ENCODE measurements at places on chromosomes 3 and 15.

- no peak for DNase-seq
Measured at GRCh38 chr3:150270883-150271590, 137.1 kb upstream of the TSC22D2 start.

- no peak for DNase-seq
Measured at GRCh38 chr3:178560759-178561158, 24.5 kb downstream of the KCNMB2 start.

DNA sequence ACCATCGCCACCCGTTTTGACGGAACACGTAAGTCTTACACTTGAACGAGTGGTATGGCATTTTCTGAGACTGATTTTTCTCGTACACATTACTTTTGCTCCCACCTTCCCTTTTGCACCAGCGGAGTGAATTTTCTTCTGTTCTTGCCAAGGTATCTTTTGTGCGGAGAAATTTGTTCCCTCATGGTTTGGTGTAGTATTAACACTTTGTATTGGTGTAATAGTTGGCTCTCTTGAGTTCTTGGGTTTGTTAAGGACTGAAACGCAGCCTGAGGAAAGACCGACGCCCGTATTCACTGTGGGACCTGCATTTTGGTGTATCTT, 420 bp downstream of the KCNH8 start:
- no peak for DNase-seq

DNA sequence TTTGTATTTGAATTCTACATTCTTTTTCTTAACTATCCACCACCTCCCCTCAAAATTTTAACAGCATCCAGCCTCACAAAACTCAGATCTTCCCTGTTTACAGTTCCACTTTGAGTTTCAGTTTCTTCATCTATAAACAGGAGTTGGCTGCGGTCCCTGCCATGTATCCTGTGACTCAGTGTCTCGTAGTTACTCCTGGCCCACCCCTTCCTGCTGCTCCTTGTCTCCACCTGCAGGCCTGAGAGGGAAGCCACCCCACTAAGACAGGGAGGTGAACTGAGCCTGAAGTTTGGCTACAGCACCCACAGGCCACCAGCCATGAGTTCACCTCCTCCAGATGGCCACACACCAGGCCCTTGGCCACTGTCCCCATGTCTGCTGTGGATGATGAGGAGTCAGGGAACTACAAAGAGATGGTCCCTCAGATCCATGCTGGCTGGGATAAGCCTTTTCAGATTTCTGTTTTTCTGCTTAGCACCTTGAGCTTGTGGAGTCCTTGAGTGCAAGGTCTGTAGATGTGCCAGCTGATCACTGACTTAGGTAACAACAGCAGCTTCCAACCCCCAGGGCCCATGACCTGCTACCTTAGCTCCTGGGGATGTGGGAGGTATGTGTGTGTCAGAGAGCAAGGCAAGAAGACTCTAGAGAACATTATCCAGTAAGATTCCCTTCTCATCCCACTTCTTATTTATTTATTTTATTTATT, 37.5 kb downstream of the CD86 start:
- no peak for DNase-seq

DNA sequence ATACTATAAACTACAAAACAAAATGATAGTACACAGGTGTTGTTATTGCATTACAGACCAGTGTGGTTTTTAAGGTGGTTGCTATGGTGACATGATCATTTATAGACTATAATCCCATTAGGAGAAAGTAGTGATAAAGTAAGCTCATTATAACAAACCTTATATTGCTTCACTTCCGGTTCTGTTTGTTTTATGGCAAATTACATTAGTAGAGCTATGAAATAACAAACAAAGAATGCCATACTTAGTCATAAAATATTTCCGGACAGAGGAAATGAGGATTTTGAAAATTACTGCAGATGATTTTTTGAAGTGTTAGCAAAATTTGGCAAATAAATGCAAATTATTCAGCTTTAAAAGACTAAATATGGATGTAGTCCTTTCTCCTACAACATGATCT, 640.4 kb upstream of the ARPP21 start:
- no peak for DNase-seq

DNA sequence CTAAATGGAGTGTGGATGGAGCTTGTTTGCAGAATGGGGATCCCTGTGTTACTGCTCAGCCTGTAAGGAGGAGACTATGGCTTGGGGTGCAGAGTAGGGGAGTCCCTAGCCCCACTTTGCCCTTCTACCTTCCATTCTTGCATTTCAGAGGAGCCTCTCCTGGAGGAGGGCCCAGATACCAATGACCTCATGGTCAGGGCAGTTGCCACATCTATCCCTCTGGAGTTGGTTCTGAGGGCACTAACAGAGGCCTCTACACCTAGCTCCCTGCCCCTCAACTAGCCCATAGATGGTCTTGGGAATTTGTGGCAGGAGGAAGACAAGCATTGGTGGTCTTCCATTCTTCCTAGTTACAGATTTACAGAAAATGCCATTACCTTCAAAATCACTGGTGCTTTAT, 6.1 kb downstream of the SKOR1 start:
- no peak for DNase-seq

- DNase-seq: no peak
Measured at GRCh38 chr15:44397869-44398268, 29.6 kb upstream of the CTDSPL2 start.

- DNase-seq: no peak
Measured at GRCh38 chr3:157566596-157566995, 63.4 kb upstream of the VEPH1 start.

DNA sequence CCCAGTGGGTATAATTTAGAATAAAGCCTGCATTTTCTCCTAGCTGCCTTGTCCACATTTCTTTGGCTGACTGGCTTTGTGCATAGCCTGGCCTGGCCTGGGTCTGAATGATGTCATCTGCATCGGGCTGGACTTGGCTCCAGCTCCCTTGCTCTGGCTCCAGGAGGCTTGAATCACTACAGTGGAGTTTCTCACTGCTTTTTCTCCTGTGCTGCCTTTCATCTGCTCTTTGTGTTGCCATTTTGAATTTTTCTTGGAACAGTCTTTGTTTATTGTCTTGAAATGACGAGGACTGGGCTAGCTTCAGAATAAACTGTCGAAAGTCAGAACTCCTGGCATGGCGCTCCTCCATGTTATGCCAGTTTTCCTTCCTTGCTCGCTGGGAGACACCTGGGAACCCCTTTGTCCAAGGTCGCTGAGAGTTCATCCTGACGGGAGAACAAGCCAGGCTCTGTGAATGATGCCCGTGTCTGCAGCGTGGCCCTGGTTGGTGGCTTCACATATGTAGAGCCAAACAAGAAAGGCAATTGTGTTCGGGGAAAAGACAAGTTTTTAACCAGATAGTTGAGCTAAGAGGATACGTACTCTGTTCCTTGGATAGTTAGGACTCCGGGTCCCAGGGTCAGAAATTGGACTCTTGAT, 258.9 kb downstream of the PDZRN3 start:
- no peak for DNase-seq

GRCh38 chr3:151960961-151961580, 87.6 kb downstream of the SUCNR1 start:
- DNase-seq: no peak

GRCh38 chr15:39501366-39502081, 79.4 kb upstream of the THBS1 start:
- DNase-seq: no peak

DNA sequence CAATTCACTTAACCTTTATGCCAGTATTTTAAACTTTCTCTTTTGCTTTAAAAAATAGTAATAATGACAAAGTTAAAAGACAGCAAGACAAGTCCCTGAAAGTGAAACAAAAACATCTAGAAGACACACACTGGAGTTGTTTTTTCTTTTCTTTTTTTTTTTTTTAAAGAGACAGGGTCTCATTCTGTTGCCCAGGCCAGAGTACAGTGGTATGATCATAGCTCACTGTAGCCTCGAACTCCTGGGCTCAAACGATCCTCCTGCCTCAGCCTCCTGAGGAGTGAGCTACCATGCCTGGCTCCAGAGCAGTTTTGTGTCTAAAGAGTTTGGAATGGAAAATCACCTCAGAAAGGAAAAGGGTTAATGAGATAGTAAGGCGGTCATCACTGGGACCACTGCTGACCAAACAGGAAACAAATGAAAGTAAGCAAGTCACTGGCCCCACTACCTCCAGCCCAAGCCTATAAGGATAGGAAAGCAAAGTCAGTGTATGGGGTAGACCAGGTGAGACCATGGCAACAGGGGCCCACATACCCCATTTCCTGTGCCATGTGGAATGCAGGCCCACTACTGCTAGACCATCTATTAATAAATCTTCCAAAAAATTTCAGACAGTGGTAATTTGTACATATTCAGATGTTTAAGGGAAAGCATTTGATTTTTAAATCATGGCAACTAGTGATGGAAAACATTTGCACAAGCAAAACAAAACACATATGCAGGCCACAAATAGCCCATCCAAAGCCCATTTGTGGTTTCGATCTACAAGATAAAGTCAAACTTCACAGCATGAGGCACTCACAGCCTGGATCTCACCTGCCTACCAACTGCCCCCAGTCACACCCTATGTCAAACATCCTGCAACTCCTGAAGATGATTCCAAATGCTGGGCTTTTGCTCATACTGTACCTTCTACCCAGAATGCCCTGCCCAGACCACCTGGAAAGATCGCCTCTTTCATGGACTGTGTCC, 62.6 kb downstream of the OSBPL10 start:
- DNase-seq: no peak

DNA sequence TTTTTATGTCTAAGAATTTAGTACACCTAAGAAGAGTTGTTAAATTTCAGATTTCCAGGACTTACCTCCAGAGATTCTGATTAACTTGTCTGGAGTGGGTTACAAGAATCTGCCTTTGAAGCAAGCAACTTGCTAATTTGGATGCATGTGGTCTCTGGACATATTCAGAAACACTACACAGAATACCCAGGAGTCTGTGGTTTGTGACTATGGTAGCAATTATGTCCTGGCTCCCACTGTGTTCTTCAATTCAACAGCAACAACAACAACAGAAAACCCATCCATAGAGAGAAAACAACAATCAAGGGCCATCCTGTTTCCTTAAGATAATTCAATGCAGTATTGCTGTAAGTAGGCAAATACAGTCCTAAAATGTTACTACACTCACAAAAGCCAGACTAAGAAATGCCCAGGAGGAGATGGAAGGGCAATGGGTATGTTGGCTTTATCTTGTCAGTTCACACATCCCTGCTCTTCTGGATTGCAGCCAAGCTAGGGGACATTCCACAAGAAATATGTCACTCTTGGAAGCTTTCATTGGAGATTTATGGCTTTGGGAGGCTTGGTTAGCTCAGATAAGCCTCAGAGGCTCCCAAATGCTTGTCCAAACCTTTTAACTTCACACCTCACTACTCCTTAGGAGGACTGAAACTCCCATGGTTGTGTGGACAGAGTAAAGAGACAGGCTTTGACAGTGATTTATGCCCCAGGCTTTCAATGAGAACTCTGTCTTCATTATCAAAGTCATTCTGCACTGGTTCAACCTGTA, 99.4 kb upstream of the MRPL3 start:
- no peak for DNase-seq

- DNase-seq: peak; percentile 7
Measured at GRCh38 chr3:32276279-32276841, 37.9 kb downstream of the CMTM8 start.

GRCh38 chr15:101167753-101168462, 83.9 kb downstream of the CHSY1 start:
- DNase-seq: no peak

DNA sequence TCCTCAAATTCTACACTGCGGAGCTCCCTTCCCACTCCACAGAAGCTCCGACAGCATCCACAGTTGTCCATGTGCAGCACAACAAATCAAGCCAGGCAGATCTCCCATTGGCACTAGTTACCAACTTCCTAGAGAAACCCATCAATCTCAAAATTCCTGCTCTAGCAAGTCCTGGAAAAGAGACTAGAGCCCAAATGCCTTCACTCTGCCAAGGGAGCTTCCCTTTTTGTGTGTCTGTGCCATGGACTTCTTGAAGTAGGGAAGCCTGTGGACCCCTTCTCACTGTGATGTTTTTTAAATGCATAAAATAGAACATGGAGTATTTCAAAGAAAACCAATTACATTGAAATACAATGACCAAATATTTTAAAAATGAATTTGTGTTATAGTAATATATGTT, 59.1 kb downstream of the TGFBR2 start:
- DNase-seq: no peak

DNA sequence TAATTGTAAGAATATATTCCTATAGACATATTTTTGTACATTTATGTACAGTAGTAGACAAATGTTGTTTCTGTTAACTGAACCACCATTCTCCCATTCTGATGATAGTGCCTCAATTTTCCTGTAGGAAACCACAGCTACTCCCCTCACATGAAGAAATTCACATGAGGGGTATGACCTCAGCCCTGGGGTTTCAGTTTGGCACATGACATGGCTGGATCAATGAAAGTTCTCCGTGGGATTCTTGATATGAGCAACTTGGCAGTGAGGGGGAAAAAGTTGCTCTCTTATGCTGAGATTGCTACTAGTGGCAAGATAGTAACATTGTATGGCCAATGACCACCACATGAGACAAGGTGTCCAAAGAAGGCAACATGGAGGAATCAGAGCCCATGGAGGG, 1090.3 kb upstream of the CFAP20DC start:
- DNase-seq: no peak

DNA sequence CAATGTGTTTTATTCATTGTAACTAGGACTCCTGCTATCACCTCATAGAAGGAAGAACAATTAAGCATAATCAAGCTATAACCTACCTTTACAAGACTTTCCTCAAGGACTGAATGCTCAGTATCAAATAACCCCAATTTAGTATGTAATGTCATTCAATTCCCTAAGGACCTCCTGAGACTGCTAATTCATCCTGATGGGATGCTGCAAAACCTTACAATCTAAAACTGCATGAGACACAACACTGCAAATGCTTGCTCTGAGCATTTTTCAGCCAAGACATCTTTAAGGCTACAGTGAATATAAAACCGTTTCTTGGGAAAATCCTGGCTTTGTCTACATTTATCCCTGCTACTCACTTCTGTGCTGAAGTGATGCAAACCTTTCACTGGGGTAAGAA, 69.9 kb downstream of the RYK start:
- no peak for DNase-seq

DNA sequence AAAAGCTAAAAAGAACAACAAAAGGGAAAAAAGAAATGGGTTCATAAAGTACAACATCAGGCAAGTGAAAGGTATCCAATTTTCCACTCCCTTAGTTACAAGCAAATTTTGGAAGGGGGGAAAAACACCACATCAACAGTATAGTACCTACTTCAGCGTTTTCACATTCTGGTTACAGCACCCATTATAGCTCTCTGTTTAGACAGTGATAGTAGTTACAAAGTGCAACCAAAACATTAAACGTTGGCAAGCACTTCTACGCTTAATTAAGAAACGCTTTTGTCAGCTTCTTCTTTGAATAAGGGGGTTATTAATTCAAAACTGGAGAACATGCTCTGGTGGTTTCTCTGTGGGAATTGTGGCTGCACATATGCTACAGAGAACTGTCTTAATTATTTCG, 180.2 kb downstream of the VPS13C start:
- DNase-seq: no peak

- no peak for DNase-seq
Measured at GRCh38 chr3:11331101-11331500, 58.9 kb downstream of the ATG7 start.

DNA sequence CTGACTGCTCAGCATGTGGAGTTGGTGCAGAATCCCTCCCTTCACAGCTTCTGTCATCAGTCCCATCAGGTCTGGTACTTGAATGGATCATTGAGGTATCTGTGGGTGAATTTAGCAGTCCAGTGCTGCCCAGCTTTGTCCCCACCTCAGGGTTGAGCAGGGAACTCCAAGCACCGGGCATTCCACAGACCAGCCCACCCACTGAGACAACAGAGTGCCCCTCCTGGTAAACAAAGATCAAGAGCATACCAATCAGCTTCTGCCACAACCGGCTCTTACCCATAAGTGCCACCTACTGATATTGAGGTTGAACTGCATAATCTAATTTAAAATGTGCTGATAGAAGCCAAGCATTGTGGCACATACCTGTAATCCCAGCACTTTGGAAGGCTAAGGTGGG, 57.1 kb upstream of the FXR1 start:
- no peak for DNase-seq

- DNase-seq: no peak
Measured at GRCh38 chr3:110492876-110493275, 578.7 kb upstream of the NECTIN3 start.
